ENCODE measurements at places on chromosomes 5 and 9.

DNA sequence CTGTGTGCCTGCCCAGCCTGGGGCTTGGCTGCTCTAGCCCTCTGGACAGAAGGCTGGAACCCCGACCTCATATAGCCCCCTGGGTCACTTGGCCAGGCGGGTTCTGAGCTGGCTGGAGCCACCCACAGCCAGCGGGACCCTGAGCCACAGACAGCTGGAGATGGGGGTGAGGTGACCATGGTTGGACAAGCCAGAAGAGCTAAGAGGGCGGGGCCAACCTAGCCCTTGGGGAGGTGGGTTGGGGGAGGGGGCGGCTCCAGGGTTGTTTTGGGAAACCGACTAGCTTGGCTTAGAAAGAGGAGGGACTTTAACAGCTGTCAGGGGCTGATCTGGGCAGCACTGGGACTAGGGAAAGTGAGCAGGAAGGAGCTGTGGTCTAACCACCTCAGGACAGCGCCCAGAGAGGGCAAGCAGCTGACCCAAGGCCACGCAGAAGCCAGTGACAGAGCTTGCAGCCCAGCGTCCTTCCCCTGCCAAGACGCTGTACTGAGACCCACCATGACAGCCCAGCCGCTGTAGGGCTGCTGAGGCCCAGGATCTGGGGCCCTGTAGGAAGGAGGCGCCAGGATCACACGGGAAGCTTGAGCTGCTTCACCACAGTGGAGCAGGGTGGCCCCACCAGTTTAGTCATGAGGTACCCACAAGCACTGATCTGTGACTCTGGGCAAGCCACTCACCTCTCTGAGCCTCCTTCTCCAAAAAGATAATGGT lies 2.2 kb downstream of the AIF1L start:
- DNase-seq: no peak

DNA sequence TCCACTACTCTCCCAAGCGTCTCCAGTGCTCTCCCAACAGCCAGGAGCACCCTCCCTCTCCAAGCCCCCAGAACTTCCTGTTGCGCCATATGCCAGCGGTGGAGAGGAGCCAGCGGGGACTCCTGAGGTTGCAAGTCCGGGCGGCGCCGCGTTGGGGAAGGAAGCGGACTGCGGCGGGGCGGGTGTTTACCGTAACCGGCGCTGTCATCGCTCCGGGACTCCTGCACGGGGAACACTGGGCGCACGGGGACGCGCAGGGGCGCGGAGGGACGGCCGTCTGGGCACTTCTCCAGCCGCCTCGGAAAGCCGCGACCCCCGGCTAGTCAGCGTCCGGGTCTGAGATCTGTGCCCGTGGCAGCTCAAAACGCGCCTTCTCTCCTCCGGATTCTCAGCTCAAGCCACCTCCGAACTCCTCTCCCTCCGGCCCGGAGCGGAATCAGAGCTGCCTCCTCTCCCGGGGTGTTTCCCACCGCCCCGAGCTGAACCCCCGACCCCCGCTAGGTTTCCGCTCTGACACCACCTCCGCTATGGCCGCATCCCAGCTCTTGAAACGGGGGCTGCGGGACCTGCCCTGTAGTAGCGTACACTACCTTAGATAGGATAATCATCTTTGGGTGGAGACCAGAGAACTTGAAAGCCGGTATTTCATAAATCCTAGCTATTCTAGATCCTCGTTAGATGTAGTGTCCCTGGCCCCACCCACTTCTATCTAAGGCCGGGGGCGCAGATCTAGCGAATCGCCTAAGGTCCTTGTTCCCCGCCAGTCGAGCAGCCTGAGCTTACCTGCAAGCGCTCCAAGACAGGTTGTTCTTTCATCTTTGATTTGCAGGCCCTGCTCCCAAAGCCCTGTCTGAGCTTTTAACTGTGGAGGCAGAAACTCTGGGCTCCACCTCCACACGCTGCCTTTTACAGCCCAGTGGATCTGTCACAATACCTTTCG lies at the start of gene TRPM6:
Gene TRPM6, minus strand, starts transcription at position 881 of the 940 bp plus-strand sequence. Its CDS starts 65 bp downstream, at position 816.
- no peak for DNase-seq

DNA sequence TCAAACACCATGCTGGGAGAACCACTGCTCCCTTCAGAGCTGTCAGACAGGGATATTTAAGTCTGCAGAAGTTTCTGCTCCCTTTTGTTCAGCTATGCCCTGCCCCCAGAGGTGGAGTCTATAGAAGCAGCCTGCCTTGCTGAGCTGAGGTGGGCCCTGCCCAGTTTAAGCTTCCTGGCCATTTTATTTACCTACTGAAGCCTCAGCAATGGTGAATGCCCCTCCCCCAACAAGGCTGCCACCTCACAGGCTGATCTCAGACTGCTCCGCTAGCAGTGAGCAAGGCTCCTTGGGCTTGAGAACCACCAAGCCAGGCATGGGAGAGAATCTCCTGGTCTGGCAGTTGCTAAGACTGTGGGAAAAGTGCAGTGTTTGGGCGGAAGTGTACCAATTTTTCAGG lies 205.5 kb upstream of the PTGER4 start:
- no peak for DNase-seq

GRCh38 chr5:107505763-107506534 lies 164.8 kb downstream of the EFNA5 start:
- DNase-seq: no peak

- no peak for DNase-seq
Measured at GRCh38 chr5:1325191-1325741, 19.6 kb downstream of the CLPTM1L start.

GRCh38 chr5:164563370-164563769 lies 1058.0 kb downstream of the MAT2B start:
- no peak for DNase-seq

All from stimulated activated CD8-positive, alpha-beta memory T cell treated with anti-CD3 and anti-CD28 coated beads, Interleukin-4, amount 100 ng/mL, for 4 hours (primary cell).